ENCODE measurements at places on chromosomes 1 and 21. TPM values are rescaled to one million over a fixed set of nuclear protein-coding genes. Genes with fewer than 3 reads are reported as not detected.

DNA sequence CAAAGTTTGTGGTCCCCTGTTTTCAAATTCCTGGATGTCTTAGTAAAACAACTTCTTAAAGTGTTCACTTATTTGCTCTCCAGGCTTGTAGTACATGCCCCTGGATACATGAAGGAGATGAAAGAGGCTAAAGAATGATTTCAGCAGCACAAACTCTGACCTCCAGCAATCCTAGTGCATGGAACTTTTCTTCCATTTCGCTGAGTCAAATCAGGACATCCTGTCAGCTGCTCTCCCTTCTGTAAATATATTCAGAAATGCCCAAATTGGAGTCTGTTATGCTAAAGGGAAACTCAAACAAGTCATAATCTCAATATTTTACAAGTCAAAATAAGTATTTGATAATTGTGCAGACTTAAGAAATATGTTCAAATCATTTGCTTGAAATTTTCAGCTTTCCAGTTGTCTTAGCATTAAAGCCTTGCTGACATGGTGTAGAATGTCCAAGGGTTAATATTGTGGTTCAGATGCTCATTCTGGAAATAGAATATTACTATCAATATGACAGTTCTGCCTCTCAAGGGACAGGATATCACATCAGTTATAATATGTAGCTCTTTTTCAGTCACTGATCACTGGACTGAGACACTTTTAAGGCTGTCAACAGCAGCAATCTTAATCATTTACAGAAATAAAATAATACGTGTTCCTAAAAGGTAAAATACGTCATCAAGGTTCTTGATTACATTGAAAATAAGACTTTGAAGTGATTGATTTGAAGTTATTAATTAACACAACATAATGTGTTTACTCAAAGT lies 1157.3 kb downstream of the PLA2G4A start:
- DNase-seq = no peak

DNA sequence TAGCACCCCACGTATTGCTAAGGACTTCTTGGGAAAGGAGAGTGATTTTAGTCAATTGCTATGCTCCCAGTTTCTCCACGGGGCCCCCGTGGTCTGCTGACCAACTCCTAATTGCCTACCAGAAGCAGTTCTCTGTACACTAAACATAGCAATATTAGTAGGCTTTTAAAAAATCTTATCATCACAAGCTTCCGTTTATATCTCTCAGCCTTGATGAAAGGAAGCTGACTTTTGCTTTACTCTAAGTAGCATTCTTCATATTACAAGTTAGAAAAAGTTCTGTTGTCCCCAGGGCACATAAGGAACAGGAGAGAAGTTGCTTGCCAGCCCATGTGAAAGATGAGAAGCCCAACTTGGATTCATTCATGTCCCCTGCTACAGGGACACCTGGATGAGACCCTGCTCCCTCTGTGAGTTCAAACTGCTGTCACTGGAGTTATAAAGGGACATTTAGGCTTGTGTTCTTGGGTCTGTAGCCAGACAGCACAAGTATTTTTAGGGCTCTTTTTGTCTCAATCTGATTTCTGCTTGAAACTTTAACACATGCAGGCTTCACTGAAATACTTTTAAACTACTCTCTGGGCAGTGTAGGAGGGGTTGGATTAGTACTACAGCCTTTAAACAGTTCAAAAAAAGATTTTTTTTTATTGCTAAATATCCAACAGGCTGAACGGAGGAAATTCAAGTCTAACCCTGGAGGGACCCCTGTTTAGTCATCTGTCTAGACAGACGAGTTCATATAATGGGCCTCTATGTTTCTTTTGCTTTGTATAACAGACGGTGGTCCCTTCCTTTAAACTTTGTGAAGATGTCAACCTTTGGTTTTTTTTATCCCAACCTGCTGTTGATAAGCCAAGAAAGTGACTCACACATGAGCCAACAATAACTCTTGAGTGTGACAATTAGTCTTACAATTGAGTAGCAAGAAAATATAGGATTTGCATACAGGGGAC lies 29.5 kb downstream of the TGFB2 start:
- DNase-seq = no peak

Gene LIPI
- total RNA-seq = not detected

DNA sequence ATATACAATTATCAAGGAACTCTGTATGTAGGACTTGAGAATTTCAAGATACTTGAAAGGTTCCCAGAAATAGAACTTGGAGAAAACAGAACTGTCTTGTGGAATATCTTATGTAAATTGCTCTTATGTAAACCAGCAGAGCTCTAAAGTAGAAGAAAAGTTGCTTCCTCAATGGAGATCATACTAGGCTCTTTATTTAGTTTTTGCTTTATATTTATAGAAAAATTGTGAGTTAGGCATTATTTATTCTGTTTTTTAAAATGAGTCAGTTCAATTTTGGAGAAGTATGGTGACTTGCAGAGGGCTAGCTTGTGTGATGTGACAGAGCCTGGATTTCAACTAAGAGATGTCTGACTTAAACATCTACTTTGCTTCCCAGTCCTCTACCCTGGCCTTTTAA lies 40.4 kb downstream of the ATP6V1G3 start:
- DNase-seq = no peak

Gene TMCO4
- 8.9 TPM for total RNA-seq

GRCh38 chr1:224770336-224770693 lies 154.2 kb downstream of the CNIH3 start:
- DNase-seq = no peak

DNA sequence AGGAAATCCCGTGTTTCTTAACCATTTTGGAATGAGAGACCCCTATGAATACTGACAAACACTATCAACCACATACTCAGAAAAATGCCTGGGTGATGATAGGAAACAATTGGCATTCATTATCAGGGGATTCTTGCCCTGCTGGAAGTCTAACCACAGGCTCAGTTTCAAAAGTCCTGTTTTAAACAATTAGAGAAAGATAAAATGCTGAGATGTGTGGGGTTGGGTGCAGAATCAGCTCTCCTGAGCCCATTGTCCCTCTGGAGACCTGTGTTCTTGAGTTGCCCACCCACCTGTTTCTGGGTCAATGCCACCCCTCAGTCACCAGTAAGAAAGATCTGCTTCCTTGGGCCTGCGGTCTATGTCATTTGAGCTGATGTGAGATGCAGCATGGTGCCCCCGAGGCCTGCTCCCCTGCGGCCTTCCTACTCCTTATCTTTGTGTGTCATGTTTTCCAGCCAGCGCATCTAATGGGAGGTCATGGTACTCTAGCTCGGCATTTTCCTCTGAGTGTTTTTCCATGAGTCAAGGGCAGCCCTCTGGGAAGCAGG lies 130.3 kb upstream of the PLXNA2 start:
- no peak for DNase-seq

DNA sequence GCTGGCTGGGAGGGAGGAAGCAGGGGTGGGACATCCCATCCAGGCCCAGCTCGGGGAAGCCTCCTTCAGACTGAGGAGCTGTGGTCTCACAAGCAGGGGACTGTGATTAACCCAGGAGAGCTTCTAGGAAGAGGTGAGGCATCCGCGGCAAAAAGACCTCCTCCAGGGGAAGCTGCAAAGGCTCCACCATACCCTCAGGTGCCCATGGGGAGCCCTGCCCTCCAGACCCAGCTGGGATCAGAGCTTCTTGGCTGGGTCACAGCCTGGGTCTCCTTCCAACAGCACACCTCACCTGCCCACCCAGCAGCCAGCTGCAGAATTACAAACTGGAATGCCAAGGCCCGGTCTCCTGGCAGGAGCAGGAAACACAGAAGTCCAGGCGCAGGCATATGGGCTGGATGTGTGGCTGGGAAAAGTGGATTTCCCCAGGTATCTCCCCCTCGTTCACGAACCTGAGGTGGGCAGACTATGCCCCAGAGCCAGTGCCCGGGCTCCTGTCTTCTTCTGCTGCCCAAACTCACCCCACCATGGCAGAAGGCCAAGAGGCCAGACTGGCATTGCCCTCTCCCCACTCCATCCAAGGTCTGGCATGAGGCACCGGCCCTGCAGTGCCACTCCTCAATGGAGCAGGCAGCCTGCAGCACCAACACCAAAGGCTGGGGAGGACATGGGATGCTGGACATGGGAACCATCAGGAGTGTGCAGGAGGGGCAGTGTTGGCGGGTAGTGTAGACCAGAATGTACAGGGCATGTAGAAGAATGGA lies 15.4 kb upstream of the ARF1 start:
- no peak for DNase-seq

- DNase-seq = no peak
Observed at GRCh38 chr1:23428136-23428905, 3.8 kb upstream of the TCEA3 start.

Gene ECE1
- 43.3 TPM for total RNA-seq

Gene GUCA2B
- total RNA-seq = not detected

DNA sequence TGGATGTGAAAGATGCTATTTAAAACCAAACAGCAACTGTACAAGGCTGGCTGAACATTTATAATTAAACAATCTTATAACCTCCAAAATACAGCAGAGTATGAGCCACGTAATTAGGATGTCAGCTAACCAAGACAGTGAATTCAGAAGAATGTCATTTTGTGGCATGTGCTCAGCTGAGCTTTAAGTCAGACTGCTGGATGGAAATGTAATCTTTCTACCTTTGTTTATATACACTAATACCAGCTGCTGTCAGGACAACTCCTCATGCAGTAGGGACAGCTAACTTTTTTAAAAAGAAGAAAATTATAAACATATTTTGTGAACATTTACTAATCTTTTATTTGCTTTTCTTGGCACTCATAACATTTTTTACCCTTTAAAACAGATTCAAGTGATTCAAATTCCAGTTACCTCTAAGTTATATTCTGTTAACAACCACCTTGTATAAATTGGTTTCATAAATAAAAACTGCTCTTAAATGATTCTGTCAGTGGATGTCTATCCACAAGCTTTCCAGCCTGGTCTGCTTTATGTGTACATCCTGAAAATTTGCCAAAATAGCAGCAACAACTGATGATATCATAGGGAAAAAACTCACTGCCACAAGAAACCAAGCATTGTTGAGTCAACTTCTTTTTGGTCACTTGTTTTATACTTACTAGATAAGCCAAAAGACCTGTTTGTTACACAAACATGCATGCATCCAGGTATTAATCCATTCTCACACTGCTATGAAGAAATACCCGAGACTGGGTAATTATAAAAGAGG lies 36.1 kb downstream of the DPH5 start:
- no peak for DNase-seq

GRCh38 chr1:198699167-198700015 lies 60.6 kb downstream of the PTPRC start:
- DNase-seq = peak; percentile 55

GRCh38 chr1:56715156-56715555 lies 70.0 kb downstream of the PRKAA2 start:
- DNase-seq = no peak

Gene ANKRD34A
- 0.52 TPM for total RNA-seq

Gene NBPF6
- total RNA-seq = not detected

DNA sequence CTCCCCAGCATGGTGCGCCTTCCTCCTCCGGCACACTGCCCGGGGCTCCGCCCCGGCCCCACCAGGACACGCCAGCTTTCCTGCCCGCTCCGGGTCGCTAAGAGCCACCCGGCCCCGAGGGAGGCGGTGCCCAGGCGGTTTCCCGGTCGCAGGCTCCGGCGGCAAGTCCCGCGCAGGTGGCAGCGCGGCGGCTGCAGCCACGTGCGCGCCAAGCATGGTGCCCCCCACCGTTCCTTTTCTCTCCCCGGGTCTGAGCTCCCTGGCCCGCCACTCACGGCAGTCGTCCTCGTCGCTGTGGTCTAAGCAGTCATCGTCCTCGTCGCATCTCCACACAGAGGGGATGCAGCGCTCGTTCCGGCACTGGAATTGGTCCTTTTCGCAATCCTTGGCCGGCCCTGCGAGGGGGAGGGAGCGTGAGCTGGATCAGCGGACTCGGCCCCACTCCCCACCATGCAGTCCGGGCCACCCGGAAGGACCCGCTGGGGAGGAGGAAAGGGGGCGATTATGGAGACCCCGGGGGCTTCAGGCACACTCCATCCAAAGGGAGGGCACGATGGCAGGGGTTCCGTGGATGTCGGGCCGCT lies 1.2 kb downstream of the LRP8 start:
- peak; percentile 44 for DNase-seq

GRCh38 chr1:89804642-89805237 lies 16.1 kb upstream of the LRRC8D start:
- DNase-seq = peak; percentile 71

Gene TMEM35B
- 7.8 TPM for total RNA-seq

GRCh38 chr1:5274527-5274926 lies 620.1 kb downstream of the AJAP1 start:
- DNase-seq = no peak

Gene AMY2A
- not detected for total RNA-seq

DNA sequence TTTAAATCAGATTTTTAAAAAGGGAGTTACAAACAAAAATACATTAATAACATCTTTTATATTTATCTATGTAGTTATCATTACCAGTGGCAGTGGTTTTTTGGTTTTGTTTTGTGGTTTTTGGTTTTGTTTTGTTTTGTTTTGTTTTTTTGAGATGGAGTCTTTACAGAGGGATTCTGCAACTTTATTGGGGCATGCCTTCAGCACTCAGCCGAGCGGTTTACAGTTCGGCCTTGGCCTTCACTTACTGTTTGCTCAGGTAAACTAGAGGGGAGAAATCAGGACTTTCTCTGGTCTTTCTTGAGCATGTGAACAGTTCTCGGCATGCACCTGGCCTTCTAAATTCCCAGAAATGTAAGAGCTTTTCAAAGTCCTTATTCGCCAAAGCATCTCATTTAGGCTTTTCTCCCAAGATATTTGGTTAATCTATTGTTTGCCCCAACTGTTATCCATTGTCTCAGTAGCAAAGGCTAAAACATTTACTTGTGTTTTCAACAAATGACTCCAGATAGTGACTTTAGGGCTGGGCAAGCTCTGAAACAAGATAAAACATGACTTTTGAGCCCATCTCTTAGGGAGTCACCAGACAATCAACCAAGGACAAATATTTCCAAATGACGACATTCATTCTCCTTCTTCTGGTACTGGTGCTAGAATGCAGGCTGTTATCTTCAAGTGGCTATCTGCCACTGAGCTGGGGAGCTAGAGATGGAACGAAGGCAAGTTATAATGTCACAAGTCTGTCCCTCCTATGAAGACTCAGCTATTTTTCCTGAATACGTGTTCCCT lies 48.4 kb upstream of the ADORA3 start:
- no peak for DNase-seq

Gene S100A7A
- not detected for total RNA-seq

Gene SELL
- 2.1 TPM for total RNA-seq

Gene TMEM201
- total RNA-seq = 20.8 TPM
